ENCODE measurements at places on chromosomes 3 and 15. TPM values are rescaled to one million over a fixed set of nuclear protein-coding genes. Genes with fewer than 3 reads are reported as not detected.

GRCh38 chr15:49418811-49419210, 4.2 kb upstream of the FGF7 start:
- no peak for DNase-seq

GRCh38 chr3:119880966-119881365, 99.1 kb downstream of the NR1I2 start:
- no peak for DNase-seq

The SLC9C1 gene
- total RNA-seq: not detected

The PLXNA1 gene
- total RNA-seq: 62.0 TPM
